ENCODE measurements at places on chromosomes 1 and 21.

GRCh38 chr1:247884797-247885413 lies 10.5 kb upstream of the OR2W3 start:
- no peak for DNase-seq

DNA sequence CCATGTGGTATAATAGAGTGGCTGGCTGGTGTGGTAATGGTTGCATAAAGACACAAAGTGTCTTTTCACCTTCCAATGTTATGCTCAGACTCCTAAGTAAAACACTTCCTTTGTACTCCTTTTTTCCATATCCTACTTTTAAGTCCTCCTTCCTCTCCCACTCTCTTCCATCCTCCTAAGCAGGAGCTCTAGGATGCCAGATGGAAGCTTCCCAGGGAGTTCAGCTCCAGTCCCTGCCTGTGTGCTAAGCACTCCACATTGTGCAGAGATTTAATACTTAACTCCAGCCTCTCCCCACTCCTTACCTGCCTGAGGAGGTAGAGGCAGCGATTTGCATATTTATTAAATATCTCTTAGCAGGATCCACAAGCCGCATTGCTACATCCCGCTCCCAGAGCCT lies 60.5 kb upstream of the IGSF21 start:
- no peak for DNase-seq

DNA sequence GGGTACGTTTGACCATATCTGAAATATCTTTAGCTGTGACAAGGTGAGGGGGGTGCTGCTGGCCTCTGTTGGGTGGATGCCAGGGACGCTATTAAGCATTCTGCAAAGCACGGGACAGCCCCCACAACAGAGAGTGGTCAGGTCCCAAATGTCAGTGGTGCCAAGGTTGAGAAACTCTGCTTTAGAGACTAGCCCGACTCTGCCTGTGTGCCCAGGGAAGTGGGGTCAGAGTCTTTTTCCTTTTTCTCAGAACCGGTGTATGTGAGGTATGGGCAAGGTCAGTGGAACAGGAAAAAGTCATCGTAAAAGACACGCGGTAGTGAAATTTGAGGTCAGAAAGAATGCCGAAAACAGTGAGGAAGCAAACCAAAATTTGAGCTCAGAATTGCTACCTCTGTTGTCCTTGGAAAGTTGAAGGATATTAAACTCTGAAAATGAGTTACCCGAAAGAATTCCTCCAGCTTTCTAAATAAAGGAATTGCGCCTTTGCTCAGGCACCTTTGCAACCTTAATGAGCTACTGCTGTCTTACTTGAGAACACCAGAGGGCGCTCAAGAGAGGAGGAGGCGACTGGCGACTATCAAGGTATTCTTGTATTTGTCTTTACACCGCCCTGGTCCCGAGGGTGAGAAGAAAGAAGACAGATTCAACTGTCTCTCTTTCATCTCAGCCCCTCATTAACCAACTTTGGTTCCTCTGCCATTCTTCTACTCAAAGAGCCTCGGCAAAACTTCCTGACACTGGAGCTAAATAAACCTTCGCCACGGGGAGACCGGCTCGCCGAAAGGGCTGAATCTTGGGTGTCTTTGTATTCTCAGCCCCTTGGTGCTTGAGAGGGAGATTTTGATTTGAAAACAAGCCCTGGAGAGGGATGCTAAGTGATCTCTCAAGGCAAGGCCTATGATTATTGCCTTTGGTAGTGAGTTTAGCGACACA lies 85.4 kb upstream of the OLIG2 start:
- no peak for DNase-seq

DNA sequence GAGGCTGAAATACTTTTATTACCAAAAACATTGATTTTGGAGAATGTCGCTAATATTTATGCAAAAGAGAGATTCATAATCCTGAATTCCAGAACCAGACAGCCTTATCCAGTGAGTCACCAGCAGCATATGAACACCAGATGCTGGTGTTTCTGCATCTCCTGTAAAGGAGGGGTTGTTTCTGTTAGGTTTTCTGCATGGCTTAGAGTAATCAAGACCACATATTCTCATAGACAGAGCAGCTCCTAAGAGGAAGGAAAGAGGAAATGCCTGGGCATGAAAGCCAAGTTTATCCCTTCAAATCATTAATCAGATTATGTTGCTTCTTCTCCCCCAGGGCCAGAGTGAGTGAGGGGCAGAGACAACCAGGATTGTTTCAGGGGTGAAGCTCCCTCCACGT lies 86.2 kb downstream of the NGF start:
- DNase-seq, result no peak

DNA sequence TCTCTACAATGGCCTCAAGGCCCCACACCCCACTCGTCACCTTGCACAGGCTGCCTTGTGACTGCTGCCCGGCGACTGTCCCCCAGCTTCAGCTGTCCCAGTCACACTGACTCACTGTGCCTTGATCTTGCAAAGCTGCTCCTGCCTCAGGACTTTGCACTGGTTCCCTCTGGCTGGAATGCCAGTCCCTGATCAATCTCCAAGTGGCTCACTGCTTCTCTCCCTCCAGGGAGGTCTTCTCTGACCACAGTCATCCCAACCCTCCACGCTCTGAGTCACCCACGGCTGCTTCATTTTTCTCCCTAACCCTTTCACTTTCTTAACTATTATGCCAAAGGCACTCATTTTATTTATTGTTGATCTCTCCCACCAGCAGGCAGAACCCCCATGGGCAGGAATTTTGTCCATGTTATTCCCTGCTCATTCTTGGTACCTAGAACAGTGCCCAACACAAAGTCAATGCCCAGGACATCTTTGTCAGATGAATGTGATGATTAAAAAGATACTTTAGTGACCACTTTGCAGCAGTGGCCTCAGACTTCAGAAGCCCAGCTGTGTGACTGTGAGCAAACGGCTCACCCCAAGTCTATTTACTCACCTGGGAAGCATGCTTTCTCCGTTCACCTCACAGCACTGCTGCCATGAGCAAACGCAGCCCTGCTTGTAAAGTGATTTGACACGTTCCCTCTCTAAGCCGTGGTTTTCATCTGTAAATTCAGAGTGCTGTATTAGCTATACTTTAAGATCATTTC lies 53.4 kb downstream of the ZBTB18 start:
- DNase-seq, result no peak

GRCh38 chr21:19807201-19807600 lies 1191.0 kb upstream of the NCAM2 start:
- DNase-seq, result no peak

- DNase-seq, result no peak
Observed at GRCh38 chr1:246591958-246592357, 25.7 kb downstream of the CNST start.

GRCh38 chr1:116826818-116827606 lies 72.8 kb downstream of the CD2 start:
- no peak for DNase-seq

- DNase-seq, result no peak
Observed at GRCh38 chr1:107963601-107964335, 1.2 kb downstream of the VAV3 start.

- DNase-seq, result no peak
Observed at GRCh38 chr1:10951961-10952360, 60.5 kb upstream of the TARDBP start.

GRCh38 chr1:9273177-9273576 lies 19.5 kb upstream of the SPSB1 start:
- DNase-seq, result no peak

- DNase-seq, result no peak
Observed at GRCh38 chr1:5742032-5742431, 250.2 kb downstream of the NPHP4 start.

DNA sequence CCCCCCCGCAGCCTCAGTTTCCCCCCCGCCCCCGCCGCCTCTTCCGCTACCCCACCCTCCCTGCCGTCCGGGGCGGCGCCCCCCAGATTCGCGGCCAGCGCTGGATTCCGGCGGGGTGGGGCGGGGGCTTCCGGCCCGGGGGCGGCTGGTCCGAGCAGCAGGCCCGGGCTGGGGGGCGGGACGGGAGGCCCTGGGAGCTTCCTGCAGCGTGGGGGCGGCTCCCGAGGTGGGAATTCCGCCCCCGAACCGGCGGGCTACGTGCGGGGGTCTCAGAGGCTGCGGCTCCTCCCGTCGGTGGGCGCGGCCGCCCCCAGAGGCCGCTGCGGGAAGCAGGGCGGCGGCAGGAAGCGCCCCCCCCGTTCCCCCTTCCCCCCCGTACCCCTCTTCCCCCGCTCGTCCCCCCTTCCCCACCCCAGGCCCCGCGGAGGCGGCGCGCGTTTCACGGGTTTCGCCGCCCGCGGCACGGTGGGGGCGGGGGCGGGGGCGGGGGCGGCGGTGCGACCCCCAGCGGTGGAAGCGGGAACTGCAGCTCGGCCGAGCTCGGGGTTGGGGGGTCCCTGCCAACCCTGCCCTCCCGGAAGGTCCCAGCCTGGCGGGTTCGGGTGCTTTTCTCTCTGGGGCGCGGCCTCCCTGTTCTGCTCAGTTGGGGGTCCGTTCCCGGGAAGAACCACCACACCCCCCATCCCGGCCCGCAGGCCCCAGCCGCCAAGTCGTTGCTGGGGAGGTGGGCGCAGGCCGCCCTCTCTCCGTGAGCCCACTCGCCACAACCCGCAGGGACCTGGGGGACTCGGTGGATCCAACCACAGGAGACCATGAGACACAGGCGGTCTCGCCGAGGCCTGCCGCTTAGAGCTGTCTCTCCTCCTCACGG lies 76.3 kb downstream of the MORN1 start:
- peak; percentile 24 for DNase-seq

DNA sequence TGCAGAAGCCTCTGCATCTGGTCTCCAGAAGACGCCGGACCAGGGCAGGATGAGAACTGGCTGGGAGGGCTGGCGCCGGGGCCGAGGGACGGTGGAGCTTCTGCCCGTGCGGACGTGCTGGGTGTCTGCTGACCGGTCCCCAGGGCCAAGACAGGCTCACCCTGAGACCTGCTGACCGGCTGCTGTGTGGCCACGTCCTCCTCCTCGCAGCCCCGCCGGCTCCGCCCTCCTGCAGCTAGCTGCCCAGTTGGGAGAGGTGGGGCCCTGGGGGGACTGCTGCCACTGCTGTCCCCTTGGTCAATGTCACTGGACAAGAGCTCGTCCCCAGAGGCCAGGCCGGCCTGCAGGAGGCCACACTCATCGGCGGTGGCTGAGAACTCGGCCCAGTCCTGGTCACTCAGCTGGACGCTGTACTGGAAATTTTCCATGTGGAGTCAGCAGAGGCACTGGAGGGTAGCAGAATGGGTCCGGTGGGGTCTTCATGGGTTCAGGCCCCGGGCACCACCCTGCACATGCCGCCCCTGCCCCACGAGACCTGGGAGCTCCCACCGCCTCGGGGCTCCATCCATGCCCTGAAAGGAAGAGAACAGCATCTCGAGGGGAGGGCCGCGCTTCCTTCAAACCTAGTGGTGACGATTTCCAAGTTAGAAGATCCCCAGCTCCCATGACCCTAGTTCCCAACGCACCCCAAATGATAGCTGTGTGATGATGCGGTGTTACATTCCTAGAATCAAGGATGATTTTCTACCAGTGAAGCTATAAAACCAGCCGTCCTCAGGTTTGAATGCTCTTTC lies 1.1 kb downstream of the PERM1 start:
- no peak for DNase-seq

GRCh38 chr1:204828352-204828850 lies 42.3 kb upstream of the NFASC start:
- no peak for DNase-seq

GRCh38 chr1:184545601-184546000 lies 158.8 kb downstream of the C1orf21 start:
- no peak for DNase-seq

DNA sequence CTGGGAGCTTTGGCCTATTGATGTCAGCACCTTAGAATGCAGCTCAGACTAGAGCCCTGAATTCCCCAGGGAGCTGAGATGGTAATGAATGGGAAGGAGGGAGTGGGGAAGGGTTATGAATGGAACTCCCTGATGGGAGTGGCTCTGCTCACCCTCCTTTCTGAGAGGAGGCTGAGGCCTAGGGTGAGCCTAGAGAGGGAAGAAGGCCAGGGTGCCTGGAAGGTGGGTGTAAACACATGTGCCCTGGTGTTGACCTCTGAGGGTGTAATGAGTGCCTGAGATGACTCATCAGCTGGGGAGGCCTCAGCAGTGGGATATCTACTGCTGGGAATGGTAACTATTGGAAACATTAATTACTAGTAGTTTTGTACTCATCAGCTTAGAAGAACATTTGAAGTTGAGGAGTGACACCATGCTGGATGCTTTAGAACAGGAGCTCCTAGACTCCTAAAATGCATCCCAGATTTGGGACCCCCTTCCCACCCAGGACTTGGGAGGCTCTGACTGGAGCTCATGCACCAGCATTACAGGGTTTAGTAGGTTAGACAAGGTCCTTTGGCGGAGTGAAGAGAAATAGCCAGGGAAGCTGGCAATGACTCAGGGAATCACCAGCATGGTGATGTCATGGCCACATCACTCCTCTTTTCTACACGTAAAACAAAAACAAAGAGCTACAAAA lies 16.0 kb upstream of the PIGV start:
- DNase-seq, result no peak

- DNase-seq, result no peak
Observed at GRCh38 chr1:5748286-5749225, 243.7 kb downstream of the NPHP4 start.

DNA sequence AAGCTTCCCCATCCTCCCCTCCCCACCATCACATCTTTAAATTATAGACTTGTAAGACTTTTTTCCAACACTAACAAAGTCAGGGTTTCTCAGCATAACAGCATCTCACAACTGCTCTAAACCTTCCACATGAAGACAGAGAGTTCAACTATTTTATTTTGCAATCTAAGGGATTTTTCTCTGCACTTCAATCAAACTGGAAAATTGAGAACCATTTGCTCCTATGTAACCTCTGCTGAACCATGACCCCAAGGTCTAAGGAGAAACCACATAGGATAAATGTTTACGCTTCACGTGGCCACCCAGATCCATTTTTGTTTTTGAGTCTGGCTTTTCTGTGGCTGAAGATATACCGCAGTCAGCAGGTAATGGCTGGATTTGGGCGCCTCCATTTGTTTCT lies 13.2 kb downstream of the ERRFI1 start:
- DNase-seq, result no peak

- no peak for DNase-seq
Observed at GRCh38 chr1:48794816-48795215, 18.1 kb upstream of the BEND5 start.

DNA sequence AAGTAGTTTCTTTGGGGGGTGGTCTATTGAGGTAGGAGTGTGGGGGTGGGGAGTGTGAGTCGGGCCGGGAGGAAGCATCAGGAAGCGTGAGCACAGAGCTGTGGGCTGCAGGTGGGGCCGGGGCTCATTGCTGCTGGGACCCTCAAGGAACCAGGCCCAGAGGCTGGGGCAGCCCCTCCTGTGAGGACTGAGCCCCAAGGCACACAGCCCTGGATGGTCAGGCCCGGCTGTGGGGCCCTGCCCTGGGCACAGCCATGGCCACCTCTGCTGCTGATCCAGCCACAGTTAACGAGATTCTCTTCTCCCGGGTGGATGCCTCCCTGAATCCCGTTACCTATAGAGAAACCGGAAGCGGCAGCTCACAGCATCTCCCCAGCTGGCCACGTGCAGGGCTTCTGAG lies 22.9 kb upstream of the SUMO3 start:
- DNase-seq, result no peak

GRCh38 chr1:26252718-26253117 lies 18.7 kb downstream of the CEP85 start:
- DNase-seq, result no peak

DNA sequence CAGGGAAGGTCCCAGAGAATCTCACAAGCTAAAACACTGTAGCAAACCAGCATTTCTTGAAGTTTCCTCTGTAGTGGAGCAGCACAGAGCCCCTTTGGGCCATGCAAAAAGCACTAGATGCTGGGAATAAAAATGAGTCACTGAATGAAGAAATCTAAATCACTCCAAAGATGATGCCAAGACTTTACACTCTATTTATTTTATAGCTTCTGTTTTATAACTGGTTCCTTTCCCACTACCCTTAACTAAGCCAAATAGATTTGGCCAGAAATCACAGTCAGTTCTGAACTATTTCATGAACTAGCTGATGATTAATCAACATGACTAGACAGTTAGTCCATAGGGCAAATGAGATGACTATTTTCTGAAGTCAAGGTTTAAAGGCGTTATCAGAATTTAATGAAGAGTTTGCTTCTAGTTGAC lies 89.5 kb downstream of the SCMH1 start:
- no peak for DNase-seq

All from activated CD4-positive, CD25-positive, alpha-beta regulatory T cell treated with anti-CD3 and anti-CD28 coated beads, Interleukin-2, amount 50 U/mL, for 16 hours (primary cell).